ENCODE measurements at places on chromosomes 5 and 9.

GRCh38 chr5:6302075-6302474, 76.3 kb downstream of the MED10 start:
- no peak for DNase-seq

DNA sequence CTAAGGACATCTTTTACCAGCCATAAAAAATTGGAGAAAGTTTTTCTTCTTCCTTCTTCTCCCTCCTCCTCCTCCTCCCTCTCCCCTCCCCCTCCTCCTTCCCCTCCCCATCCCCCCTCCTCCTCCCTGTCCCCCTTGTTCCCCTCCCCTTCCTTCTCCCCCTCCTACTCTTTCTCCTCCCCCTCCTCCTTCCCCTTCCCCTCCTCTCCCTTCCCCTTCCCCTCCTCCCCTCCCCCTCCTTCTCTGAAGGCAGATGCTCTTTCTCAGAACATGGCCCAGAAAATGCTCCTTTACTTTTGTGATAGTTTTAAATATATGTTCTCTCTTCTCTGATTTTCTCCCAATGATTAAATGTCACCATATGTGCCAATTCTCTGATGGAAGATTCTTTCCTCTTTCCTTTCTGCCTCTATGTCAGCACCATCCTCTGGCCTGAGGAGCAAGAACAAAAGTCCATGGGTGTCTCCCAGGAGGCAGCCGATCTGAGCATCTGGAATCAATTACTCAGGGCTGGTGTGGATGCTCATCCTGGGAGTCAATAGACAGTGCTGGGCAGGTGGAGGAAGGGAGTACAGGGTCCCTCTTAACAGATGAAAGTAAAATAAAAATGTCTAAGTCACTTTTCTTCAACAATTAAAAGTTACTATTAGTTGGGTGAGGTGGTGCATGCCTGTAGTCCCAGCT, 63.0 kb upstream of the GNA14 start:
- DNase-seq: no peak

- DNase-seq: no peak
Measured at GRCh38 chr5:174981416-174981815, 257.0 kb downstream of the MSX2 start.

DNA sequence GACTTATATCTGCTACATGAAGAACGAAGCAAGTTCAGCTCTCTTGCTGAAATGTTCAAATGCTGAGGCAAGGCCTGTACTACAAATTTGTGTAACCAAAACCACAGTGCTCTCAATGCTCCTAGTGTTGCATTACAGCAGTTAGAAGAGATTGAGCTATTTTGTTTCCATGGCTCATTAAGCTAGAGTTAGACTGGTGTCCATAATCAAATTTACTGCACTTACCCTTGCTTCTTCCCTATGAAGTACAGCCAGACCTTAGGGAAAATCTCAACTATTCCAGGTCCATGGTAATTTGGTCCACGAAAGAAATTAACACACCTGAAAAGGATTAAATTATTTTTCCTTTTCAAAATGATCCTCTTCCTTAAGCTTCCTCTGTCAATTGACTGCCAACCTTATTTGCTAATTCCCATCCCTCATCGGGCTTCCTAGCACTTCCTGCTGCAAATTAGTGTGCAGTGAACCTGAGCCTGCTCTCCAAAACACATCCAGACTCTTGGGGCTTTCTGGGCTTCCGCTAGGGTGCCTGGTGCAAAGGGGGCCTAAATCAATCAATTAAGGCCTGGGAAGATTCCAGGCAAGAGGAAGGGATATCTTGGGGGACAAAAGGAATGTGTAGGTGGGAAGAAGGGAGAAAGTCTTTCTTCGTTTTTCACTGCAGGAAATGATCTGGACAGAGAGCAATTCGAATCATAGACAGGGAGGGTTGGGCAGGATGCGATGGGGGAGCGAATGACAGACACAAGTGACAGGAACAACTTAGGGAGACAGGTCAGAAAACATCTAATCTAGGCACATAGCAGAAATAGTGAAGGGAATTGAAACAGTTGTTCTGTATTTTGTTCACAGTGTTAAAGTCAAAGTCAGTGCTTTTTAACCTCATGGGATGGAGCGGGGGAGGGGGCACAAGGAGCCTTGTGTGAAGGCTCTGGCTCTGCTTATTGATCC, 542.4 kb downstream of the RAB3C start:
- DNase-seq: peak; percentile 19
